ENCODE measurements at places on chromosomes 3 and 15.

- DNase-seq = no peak
Observed at GRCh38 chr15:35383506-35383905, 162.5 kb downstream of the DPH6 start.

DNA sequence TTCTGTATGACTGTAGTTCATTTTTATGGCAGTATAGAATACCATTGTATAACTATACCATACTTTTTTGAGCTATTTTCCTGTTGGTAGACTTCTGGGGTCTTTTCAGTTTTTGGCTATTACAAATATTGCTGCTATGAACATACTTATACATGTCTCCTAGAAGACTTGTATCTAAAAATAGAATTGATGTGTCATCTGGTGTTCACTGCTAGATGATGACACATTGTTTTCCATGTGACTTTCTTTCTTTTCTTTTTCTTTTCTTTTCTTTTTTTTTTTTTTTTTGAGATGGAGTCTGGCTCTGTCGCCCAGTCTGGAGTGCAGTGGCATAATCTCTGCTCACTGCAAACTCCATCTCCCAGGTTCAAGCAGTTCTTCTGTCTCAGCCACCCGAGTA lies 69.8 kb downstream of the SH3GL3 start:
- no peak for DNase-seq

- DNase-seq = no peak
Observed at GRCh38 chr3:4681301-4681700, 188.2 kb downstream of the ITPR1 start.

GRCh38 chr3:141379250-141379966 lies 11.1 kb downstream of the ZBTB38 start:
- no peak for DNase-seq

DNA sequence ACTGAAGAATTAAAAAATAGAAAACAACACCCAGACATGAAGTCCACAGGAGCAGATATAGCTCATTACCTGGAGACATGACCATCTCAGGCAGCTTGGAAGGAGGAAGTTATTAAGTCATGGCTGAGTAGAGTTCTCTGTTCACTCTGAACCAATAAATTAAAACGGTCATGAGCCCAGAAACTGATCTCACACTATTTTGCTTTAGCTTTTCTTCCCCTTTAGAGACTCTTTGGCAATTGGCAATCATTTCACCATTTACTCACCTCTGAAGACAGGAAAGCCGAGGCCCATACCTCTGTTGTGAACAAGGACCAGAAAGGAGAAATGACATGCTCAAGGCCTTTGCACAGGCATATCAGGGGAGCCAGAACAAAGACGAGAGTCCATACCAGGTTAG lies 26.6 kb downstream of the CLDN18 start:
- no peak for DNase-seq

DNA sequence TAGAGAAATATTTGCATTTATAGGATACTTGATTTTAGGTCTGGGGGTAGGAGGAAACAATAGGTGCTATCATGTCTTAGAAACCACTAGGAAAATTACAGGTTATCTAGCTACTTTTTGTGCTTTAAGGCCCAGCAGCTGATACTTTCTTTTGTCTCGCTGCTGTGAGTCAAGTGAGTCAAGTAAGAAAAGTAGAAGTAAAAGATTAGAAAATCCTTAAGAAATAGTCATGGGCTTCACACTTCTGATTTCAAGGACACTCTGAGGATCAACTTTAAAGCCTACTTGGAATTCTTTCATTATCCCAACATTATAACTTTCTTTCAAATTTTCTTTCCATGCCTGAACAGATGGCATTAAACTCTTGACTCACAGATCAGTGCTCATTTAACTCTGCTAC lies 95.2 kb upstream of the RBMS3 start:
- DNase-seq = no peak

DNA sequence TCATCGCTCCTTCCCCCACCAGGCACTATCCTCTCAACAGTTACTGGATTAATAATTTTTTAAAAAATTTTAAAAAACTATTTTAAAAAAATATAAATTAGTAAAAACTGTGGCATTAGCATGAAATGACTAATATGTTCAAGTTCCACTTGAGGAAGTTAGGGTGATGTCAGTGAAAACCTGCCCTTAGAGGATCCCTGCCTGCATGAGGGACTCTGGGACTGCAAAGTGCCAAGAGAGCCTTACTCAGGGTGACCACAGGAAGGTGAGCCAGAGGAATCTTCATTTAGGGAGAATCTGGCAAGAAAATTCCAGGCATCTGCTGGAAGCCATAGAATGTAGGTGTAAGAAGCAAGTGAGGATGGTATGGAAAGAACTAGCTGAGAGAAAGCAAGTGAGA lies 157.7 kb upstream of the BCL6 start:
- DNase-seq = no peak

GRCh38 chr3:189496375-189497138 lies 134.6 kb upstream of the TP63 start:
- DNase-seq = no peak

GRCh38 chr15:62647843-62648505 lies 394.6 kb upstream of the TPM1 start:
- DNase-seq = no peak

DNA sequence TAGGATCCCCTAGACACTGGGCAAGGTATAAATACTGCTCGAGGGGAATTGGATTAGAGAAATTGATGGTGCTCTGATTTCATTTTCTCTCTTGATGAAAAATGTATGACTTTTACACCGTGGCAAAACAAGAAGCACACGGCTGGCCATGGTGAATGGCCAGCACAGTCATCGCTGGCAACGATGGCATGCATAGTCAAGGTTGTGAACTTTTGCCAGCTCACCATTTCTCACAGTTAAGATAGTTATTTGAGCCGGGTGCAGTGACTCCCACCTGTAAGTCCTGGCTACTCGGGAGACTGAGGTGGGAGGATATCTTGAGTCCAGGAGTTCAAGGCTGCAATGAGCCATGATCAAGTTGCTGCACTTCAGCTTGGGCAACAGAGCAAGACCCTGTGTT lies 95.4 kb downstream of the HMG20A start:
- DNase-seq = no peak

DNA sequence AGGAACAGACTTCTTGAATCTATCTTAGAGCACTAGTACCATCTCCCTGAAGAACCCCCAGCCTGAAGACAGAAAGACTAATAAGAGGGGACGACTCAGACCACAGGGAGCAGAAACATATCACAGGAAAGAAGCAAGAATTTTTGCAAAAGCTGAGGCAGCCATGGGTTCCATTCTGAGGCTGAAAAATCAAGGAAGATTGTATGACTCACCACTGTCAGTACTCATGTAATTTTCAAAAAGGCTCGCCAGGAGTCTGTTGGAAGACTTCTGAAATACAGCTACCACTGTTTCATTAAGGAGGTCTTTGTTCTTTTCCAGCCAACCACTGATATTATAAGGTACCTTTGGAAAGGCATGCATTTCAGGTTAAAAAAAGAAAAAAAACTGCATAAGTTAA lies 47.5 kb downstream of the MYH15 start:
- DNase-seq = no peak

GRCh38 chr3:72444656-72445223 lies 403.5 kb downstream of the SHQ1 start:
- DNase-seq = no peak

DNA sequence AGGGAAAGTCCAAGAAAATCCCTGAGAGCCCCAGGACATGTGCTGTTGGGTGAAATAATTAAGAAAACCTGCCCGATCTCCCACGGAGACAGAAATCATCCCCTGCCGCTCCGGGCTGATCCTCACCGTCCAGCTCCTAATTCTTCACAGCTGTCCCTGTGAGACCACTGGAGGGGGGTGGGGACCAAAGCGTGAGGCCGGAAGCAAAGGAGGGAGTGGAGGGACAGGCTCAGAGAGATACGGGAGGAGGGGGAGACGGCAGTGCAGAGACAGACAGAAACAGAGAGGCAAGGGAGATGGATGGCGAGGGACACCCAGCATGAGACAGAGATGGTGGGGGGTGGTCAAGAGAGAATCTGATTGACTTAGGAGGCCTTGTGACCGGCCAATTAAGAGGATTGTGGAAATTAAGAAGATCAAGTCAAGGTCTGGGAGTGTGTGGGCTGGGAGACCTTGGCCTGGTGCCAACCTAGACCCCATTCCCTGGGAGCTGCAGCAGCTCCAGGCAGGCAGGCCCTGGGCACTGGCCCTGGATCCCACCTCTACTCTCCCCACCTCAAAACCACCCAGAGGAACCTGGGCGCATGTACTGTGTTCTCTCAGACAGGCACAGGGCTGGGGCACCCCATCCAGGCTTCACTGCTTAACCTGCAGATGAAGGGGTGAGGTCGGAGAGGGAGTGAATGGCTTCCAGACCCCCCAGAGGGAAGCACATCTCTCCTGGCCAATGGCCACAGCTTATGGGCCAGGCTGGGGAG lies 113.2 kb upstream of the ALDH1A3 start:
- no peak for DNase-seq

GRCh38 chr15:45203182-45203581 lies 15.4 kb upstream of the SHF start:
- no peak for DNase-seq

DNA sequence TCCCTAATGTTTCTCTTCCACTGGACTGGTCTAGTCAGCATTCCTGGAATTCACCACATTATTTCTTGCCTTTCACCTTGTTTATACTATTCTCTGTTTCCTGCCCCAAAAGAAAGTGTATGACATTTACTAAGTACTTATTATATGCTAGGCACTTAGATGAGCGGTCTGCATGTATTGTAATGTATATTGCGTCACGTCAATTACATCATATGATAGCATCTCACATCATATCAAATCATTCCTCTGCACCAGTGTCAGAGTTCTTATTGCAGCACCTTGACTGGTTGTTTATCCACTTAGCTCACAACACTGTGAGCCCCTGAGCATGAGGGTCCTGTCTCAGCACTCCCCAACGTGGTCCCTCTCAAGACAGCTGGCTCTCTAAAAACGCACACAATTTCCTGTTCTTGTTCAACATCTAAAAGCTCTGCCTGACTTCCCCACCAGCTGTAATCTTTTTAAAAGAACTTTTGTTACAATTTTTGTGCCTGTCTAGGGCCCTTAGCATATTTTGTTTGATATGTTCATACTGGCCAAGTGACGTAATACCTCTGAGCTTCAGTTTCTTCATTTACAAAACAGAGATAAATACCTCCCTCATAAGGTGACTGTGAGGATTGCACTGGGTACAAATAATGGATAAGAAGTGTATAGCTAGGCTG lies 58.8 kb downstream of the ARHGAP31 start:
- no peak for DNase-seq

DNA sequence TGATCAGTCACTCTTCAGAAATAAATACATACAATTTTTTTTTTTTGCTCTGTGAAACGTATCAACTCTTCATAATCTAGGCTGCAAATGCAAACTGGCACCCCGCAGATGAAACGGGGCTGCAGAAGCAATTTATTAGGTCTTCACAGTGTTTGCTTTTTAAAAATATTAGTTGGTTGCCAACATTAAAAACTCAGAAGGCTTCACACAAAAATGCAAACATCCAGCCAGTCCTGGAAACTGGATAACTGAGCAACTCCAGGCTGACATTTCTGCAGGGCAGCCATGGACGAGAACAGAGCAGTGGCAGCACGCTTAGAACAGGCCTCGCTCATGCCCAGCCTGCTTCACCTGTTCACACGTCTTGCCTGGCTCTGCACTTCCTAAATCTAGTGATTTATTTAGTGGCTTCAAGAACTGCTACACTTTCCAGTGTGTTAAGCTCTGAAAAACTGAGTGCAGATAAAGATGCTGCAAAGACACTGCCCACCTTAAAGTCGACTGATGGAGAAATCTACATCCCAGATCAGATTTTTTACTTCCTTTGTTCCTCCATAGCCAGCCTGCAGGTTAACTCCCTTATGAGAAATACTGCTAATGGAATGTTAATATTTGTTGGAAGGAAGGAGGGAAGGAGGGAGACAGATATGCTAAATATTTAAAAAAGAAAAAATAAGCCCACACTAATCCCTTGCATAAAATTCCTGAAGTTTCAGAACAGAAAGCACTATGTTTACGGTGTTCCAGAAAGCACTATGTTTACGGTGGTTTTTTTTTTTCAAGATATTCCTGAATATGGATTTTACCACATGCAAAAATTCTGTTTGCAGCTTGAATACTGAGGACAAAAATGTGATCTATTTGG lies 53.6 kb downstream of the SETMAR start:
- no peak for DNase-seq

GRCh38 chr3:176663837-176664831 lies 533.1 kb downstream of the TBL1XR1 start:
- no peak for DNase-seq

GRCh38 chr3:157460253-157460652 lies 23.6 kb downstream of the PTX3 start:
- DNase-seq = no peak

DNA sequence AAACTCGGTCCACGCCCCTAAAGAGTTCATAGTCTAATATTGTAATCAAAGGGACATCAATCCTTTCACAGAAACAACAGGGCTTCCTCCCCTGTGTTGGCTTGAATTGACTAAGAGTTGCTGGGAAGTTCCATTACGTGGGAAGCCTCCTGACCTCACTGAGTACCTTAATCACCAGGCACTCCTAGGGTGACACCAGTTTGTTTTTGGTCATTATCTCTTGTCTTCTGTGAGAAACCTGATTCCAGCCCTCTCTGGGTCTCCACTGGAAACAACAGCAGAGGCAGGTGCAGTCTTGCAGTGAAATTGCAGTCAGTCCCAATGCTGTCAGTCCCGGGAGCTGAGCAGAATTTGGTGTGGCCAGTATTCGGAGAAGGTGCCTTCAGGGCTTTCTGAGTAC lies 55.4 kb downstream of the BOC start:
- DNase-seq = no peak

- no peak for DNase-seq
Observed at GRCh38 chr15:77312523-77312922, 107.4 kb downstream of the PEAK1 start.

DNA sequence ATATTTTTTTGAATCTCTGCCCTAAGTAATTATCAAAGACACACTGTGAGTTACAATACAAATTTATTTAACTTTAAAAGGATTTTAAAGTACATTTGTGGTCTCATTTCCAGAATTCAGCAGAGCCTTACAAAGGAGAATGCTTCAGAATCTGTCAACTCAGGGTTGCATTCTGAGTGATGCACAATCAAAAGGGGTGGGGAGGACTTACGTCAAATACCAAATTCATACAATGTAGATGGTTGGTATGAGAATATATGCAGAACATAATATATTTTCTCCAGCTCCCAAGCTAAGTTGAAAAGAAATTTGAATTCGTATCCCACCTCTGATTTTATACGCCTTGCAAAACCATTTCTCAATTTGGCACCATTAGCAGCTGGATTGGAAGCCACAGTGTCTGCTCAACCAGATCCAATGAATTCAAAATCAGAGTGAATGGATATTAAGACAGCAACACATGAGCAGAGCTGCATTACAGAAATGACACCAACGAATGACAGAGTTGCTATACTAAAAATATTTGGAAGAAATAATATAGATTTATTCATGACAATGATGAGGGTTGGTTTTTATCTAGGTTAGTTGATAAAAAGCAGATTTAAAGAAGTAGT lies 110.4 kb upstream of the CFAP20DC start:
- no peak for DNase-seq

Data from stimulated activated naive B cell treated with anti-CD40 and anti-IgM and Interleukin-4, amounts not matched to agents 10 μg/mL and 1 μg/mL and 100 μg/mL, for 72 hours (primary cell).